Activated naive CD4-positive, alpha-beta T cell treated with anti-CD3 and anti-CD28 coated beads for 36 hours (primary cell): ENCODE measurements at places on chromosomes 2 and 18. TPM values are rescaled to one million over a fixed set of nuclear protein-coding genes. Genes with fewer than 3 reads are reported as not detected.

GKN1 gene
- not detected for total RNA-seq

DNA sequence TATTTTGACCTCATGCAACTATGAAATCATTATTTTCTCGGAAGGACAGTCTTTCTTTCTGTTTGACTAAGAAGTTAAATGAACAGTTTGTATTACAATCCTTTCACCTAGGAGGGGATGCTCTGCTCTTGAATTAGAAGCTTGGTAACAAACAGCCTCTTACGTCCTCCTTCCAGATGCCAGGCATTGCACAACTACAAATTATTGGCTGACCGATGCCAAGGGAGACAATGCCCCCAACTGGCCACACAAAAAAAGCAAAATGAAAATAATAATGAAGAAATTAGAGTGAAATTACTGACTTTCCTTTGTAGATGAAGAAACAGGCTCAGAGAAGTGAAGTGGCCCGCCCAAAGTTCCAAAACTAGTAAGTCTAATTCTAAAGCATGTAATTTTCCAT is 177.9 kb downstream of the CYRIA start:
- no peaks in the 10 kb centered on the region for H3K36me3 ChIP-seq
- H3K4me1 ChIP-seq, result no peaks in the 10 kb centered on the region
- H3K27me3 ChIP-seq, result peaks cover 19% of the 10 kb centered on the region
- DNase-seq, result no peak
- H3K27ac ChIP-seq, result no peak overlapping the region
- no peak overlapping the region for H3K4me3 ChIP-seq

- DNase-seq, result no peak
- no peak overlapping the region for H3K27ac ChIP-seq
- no peaks in the 10 kb centered on the region for H3K4me1 ChIP-seq
- no peaks in the 10 kb centered on the region for H3K27me3 ChIP-seq
Measured at GRCh38 chr2:29080886-29081743, 6.8 kb upstream of the PCARE start.

DNA sequence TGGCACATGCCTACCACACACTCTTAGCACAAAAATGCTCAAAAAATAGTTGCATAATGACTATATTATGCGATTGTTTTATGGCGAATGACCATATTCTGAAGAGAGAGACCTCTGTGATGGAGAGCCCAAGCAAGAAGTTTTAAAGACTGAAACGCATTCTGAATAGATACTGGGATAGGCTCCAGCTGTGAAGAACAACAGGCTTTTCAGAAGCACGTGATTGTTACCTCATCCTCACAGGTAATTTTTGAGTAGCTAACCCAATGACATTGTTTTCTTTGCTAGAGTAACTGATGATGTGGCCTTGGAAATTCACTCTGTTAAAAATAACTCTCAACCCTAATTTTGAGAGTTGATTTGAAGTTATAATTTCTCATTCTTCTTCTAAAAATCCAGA is 2.0 kb upstream of the DDX18 start:
- peaks cover 22% of the 10 kb centered on the region for H3K4me1 ChIP-seq
- H3K4me3 ChIP-seq, result no peak overlapping the region
- no peak overlapping the region for H3K27ac ChIP-seq
- peaks cover 11% of the 10 kb centered on the region for H3K36me3 ChIP-seq

NYAP2 gene
- not detected for total RNA-seq

GRCh38 chr2:114717049-114717448 is 274.6 kb downstream of the DPP10 start:
- no peak overlapping the region for H3K27ac ChIP-seq
- no peak for DNase-seq
- no peak overlapping the region for H3K4me3 ChIP-seq

- H3K27ac ChIP-seq, result no peak overlapping the region
- H3K4me3 ChIP-seq, result no peak overlapping the region
- H3K4me1 ChIP-seq, result no peaks in the 10 kb centered on the region
- H3K36me3 ChIP-seq, result peaks cover 31% of the 10 kb centered on the region
- DNase-seq, result no peak
- no peaks in the 10 kb centered on the region for H3K27me3 ChIP-seq
Measured at GRCh38 chr2:53670331-53670730, 97.3 kb upstream of the CHAC2 start.

GRCh38 chr2:22903616-22904015 is 481.4 kb upstream of the KLHL29 start:
- peaks cover 5% of the 10 kb centered on the region for H3K27me3 ChIP-seq
- no peaks in the 10 kb centered on the region for H3K4me1 ChIP-seq
- H3K4me3 ChIP-seq, result no peak overlapping the region
- DNase-seq, result no peak

- H3K27ac ChIP-seq, result peak overlapping the region; percentile 85
- peaks cover 8% of the 10 kb centered on the region for H3K36me3 ChIP-seq
- H3K27me3 ChIP-seq, result no peaks in the 10 kb centered on the region
Measured at GRCh38 chr18:2636126-2636631, 19.3 kb upstream of the SMCHD1 start.

PROKR1 gene
- not detected for total RNA-seq

DNA sequence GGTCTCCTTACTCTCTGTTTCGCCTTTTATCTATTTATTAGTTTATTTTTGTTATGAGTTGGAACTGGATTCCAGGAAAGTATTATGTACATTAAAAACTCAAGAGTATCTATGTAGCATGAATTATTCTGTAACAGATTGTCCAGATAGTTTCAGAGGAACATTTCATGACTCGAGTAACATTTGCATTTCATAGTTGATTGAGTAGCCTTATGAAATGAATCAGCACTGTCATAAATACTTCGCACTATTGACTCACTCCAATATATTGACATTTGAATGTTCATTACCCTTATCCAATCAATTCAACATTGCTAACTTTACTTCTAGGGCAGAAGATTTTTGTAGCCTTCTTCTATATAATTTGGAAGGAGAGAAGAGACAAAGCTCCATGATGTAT is 11.3 kb upstream of the VRK2 start:
- peaks cover 6% of the 10 kb centered on the region for H3K36me3 ChIP-seq
- H3K27ac ChIP-seq, result no peak overlapping the region
- no peak for DNase-seq
- H3K4me1 ChIP-seq, result peaks cover 4% of the 10 kb centered on the region
- H3K4me3 ChIP-seq, result no peak overlapping the region

DNA sequence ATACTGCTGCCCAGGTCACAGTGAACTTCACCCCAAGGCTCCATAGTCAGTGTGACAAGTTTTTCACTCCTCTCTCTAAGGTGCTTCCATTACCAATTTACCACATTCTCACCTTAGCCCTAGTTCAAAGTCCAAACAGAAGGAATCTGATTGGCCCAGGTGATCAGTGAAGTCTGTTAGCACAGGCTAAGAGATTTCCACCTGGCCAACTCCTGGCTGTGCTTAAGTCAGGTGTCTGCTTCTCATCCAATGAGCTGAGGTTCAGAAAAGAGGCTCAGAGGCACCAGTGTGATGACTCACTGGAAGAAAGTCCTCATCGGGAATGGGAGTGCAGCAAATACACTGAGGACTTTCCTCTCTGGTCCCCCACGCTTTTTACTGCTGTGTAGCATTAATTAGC is 164.4 kb upstream of the MGAT5 start:
- DNase-seq, result no peak
- H3K36me3 ChIP-seq, result no peaks in the 10 kb centered on the region
- no peak overlapping the region for H3K27ac ChIP-seq
- H3K27me3 ChIP-seq, result no peaks in the 10 kb centered on the region
- no peaks in the 10 kb centered on the region for H3K4me1 ChIP-seq
